ENCODE measurements at places on chromosomes 6 and 20. TPM values are rescaled to one million over a fixed set of nuclear protein-coding genes. Genes with fewer than 3 reads are reported as not detected.
A peak's percentile ranks its signal among the peaks of the same experiment; 100 is the strongest.

- peak; percentile 3 for DNase-seq
Measured at GRCh38 chr6:102766963-102767362, 1373.5 kb downstream of the GRIK2 start.

HLA-DRA gene
- not detected for total RNA-seq

DNA sequence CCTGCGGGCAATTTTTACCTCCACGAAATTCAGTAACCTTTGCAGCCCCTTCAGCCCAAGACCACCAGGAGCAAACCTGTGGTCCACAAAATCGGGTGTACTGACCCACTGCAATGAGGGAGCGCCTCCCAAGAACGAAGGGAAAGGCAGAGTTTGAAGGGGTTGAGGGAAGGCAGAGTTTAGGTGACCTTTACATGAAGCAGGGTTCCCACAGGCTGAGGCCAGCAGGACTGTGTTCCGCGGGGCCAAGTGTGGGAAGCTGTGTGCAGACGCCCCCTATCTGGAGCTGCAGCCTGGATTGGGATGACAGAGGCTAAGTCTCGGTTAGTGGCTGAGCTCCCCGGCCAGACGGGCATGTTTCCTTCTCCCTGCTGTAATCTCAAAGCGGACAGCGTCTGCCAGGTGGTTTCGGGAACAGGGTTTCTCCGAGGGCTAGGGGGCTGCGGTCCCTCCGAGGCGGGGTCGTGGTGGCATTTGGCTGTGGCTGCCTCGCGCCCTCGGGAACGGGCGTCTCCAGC is 826 bp upstream of the PYGB start:
- peak; percentile 81 for DNase-seq

DNA sequence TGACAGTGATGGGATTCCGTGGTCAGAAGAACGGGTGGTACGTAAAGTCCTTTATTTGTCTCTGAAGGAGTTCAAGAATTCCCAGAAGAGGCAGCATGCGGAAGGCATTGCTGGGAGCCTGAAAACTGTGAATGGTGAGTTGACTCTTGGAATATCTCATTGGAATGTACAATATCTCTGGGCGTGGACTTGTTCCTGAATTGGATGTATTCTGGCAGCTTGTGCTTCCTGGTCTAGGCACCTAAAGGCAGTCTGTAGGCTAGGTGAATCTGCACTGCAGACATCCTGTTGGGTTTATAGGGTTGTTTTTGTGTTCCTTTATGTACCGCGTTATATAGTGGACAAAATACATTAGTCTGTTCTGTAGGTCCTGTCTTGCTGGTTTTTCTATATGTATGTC is 128.2 kb downstream of the JARID2 start:
- no peak for DNase-seq

VSTM2L gene
- 0.32 TPM for total RNA-seq

ILRUN gene
- total RNA-seq: 42.2 TPM
